ENCODE measurements at places on chromosomes 11 and 22. TPM values are rescaled to one million over a fixed set of nuclear protein-coding genes. Genes with fewer than 3 reads are reported as not detected.

The FXYD6 gene
- 6.5 TPM for total RNA-seq

DNA sequence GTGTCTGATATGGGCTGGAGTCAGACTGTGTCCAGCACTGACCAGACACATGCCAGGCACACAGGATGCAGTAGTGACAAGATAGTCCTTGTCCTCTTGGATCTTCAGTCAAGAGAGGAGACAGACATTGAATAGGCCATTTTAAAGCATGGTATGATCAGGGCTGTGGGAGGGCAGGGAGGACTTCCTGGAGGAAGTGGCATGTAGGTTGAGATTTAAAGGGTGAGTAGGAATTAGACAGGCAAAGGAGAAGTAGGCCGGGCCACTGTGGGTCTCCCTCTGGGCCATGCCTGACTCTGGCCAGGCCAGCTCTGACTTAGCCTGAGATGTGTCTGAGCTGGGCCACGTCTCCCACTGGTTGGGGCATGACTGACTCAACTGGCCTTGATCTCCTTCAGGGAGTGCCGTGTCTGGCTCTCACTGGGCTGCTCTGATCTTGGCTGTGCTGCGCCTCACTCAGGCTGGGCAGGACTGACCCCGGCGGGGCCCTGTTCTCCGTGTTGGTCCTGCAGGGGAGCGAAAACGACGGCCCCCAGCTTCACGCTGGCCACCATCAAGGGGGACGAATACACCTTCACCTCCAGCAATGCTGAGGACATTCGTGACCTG, 71.2 kb downstream of the MYO7A start:
- no peak for DNase-seq

GRCh38 chr11:71396548-71397123, 51.6 kb downstream of the DHCR7 start:
- DNase-seq: no peak

DNA sequence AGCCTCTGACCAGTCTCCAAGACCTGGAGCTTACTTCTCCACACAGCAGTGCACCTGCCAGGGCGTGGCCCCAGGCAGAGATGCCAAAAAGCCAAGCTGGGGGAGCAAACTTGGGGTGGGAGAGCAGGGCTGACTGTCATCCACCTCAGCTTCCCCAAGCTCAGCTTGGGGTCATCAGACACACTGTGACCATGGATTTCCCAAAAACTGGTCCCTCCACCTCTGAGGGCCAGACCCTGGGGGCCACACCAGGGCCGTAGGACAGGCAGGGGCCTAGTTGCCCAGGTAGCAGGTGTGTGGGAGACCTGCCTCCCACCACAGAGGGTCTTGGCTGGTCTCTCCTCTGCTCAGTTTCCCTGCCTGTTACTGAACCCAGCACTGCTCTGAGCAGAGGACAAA, 30.6 kb downstream of the ARVCF start:
- DNase-seq: no peak

DNA sequence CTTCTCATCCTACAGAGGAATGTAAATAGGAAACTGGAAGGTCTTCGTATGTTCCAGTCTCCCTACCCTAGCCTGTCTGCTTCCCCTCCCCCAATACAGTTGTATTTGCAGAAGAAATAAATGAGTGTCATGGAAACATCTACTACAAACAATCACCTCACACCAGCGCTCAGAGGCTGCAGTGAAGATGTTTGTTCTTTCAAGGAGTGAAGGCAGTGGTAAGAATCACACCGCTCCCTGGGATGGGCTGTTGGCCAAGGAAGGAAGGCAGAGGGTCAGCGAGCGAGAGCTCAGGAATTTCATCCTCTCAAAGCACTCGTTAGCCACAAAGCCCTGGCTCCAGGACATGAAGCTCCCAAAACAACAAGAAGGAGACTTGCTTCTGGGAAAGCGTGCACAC, 1.1 kb upstream of the IGSF9B start:
- DNase-seq: no peak

GRCh38 chr22:37496651-37497050, 10.5 kb upstream of the MFNG start:
- DNase-seq: no peak

- no peak for DNase-seq
These were observed 695.7 kb downstream of the BRD1 start for GRCh38 chr22:49132009-49132408.

The CYTH4 gene
- 9.9 TPM for total RNA-seq

The PRSS23 gene
- total RNA-seq: 11.0 TPM

The GAL gene
- total RNA-seq: 0.47 TPM

The CLDN25 gene
- total RNA-seq: not detected

GRCh38 chr11:22079133-22079872, 113.6 kb upstream of the ANO5 start:
- no peak for DNase-seq

The FGF19 gene
- not detected for total RNA-seq

DNA sequence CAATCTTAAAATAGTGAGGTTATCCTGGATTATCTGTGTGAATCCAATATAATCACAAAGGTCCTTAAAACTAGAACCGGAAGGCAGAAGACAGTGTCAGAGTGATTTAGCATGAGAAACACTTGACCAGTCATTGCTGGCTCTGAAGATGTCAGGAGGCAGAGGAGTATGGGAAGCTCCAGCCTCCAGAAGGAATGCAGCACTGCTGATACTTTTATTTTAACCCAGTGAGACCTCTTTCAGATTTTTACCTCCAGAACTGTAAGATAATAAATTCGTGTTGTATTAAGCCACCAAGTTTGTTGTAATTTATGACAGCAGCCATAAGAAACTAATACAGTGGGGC, 134.4 kb upstream of the ZC3H12C start:
- DNase-seq: no peak

DNA sequence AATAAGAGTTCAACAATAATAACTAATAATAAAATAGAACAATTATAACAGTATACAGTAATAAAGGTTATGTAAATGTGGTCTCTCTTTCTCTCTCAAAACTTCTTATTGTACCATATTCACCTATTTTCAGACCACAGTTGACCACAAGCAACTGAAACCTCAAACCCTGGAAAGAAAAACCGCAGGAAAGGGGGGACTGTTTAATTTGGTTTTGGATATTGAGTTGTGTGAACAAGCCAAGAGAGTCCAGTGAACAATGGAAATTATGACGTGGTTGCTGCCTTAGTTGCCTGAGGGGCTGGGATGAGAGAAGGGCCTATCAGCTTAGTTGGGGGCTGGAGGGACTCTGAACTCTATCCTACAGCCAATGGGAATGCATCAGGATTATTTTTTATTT, 178.7 kb upstream of the POU2AF2 start:
- DNase-seq: no peak

The CNTN5 gene
- 0.08 TPM for total RNA-seq

The EMID1 gene
- total RNA-seq: 8.9 TPM

GRCh38 chr11:99693941-99694492, 673.3 kb downstream of the CNTN5 start:
- no peak for DNase-seq

GRCh38 chr11:2379466-2380174, 2.5 kb downstream of the CD81 start:
- DNase-seq: no peak

- no peak for DNase-seq
These were observed 6.9 kb downstream of the UBE4A start for GRCh38 chr11:118366287-118366686.

The USH1C gene
- total RNA-seq: 1.2 TPM

DNA sequence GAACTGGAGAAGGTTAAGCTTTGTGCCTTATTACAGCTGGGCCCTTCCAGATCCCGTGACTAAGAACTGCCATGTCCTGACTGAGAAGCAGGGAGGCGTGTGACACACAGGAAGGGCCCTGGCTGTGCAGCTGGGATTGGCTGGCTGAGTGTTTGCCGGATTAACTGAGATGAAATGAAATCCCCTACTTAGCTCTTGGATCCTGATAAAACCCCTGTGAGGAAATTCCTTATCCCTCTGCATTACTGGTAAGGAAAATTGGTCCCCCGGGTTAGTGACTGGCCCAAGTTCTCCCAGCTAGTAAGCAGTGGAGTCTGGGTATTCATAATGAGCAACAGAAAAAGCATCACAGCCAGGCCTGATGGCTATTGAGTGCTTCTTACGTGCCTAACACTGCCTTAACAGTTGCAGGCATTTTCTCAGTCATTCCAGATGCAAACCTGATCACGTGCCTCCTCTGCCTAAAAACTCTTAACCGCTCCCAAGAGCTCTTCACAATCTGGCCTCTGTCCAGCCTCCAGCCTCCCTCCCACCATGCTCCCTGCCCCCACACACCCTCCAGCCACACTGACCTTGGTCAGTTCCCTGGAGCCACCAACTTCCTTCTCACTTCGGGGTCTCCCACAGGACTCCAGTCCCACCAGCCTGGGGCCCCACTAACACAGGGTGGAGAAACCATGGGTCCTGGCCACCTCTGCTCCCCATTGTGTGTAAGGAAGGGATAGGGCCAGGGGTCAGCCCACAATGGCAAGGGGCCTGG, 37.8 kb downstream of the ARRB1 start:
- no peak for DNase-seq

The LUZP2 gene
- total RNA-seq: not detected

- DNase-seq: no peak
These were observed 11.2 kb upstream of the CHST1 start for GRCh38 chr11:45676522-45677095.

The PATE4 gene
- not detected for total RNA-seq

The SBF2 gene
- 31.3 TPM for total RNA-seq

- no peak for DNase-seq
These were observed 16.8 kb downstream of the MUC2 start for GRCh38 chr11:1091332-1092083.

DNA sequence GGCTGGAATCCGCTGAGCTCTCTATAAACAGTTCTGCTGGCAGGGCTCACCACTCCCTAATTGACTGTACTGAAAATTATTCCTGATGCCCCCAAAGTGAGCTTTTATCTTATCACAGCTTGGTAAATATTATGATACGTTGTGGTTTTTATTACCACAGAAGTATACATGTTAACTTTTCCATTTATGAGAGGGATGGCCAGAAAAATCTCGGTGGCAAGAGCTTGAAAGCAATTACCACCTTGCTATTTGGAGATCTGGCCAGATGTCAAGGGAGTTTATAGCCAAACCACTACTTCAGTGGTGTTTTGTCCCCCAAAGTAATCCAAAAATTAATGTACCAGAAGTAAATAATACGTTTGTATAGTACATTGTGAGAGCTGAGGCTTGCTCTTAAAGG, 75.4 kb upstream of the RCN1 start:
- DNase-seq: no peak

GRCh38 chr11:125745979-125746378, at the start of gene PATE1:
TSS of gene PATE1 (plus strand) at chr11:125746279. CDS start at chr11:125746305, 26 bp downstream.
- DNase-seq: no peak

GRCh38 chr11:115918576-115918975, 414.4 kb upstream of the CADM1 start:
- no peak for DNase-seq

The MRGPRX4 gene
- not detected for total RNA-seq

DNA sequence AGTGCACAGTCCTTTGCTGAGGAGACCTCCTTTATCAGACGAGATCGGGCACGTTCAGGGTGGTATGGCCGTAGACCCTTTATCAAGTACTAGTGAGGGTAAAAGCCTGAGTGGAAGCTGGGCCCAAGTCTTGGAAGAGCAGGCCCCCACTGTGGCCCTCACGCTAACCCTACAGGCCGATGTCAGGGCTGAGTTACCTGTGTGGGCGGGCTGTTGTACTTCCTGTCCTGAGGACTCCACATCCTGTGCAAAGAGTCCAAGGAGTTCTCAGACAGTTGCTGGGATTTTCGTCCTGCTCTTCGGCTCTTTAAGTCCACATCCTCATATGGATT, 34.9 kb downstream of the RPL27A start:
- DNase-seq: no peak

DNA sequence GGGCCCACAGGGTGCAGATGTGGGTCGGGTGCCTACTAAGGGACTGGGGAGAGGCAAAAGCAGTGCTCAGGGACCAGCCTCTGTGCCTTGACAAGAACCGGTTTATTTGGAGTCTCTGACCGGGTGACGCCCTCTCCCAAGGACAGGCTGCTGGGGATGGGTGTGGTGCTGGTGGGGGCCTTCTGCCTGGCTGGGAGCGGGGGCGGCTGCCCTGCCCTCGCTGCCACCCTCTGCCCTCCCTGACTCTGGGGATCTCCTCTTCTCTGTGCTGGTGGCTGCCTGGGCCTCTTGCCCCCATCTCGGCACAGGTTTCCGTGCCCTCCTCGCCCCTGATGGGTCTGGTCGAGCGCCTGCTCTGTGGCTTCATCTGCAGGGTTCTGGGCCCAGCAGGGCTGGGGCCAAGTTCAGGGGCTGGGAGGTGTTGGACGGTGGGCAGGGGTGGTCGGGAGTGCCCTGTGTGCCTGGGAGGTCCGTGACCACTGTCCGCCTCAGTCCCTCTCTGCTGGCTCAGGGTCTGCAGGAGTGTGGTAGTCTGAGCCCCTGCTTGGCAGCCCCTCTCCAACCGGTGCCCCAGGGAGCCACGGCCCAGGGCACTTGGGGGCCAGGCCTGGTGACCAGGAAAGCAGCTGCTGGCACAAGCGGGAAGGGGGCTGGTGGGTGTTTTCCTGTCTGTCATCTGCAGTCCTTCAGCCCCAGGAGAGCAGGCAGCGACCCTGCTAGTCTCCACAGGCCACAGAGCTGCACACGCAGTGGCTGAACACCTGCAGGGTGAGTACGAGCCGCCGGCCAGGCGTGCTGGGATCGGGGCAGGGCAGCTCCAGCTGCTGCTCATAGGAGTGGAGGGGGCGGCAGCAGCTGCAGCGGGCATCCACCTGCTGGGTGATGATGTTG, 23.5 kb downstream of the MUC6 start:
- DNase-seq: no peak

- DNase-seq: no peak
These were observed 908 bp downstream of the LIMK2 start for GRCh38 chr22:31212783-31213629.

The MPPED2 gene
- total RNA-seq: 1.6 TPM

DNA sequence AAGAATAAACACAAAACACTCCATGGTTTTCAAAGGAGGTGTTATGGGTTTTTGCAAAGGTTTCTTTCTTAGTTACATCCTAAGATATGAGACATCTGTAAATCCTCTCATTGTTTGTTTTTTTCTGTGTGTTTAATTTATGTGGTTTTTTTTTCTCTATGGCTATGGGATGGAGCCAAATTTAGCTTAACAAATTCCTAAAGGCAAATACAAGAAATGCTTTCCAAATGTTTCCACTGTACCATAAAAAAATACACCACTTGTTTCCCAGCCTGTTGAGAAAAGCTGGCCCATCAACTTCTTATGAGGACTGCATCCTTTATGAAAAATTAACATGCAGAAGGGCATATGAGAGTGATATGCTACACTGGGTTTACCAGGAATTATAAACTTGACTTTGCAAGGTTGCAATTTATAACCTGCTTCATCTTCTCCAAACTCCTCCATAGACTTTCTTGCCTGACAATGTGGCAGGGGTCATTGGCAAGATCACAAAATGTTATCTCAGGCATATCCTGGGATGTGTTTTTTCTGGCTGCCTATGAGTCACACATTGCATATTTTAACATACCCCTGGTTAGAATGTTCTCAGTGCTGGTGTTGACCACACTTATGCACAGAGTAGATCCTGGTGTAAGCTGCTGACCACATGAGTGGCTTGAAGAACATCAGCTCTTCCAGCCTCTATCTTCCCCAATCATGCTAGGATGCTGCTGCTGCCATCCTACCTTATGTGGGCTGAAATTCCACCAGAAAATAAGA, 137.6 kb upstream of the TTC12 start:
- DNase-seq: no peak

GRCh38 chr11:108994887-108995286, 330.0 kb downstream of the DDX10 start:
- no peak for DNase-seq

The PARVA gene
- total RNA-seq: 3.1 TPM
